LoVo (cell line): ENCODE measurements at places on chromosomes 5 and 9.
A peak's percentile ranks its signal among the peaks of the same experiment; 100 is the strongest.

GRCh38 chr5:138752341-138752950, 779 bp upstream of the CTNNA1 start:
- DNase-seq: peak; percentile 22

- DNase-seq: peak; percentile 8
These were observed 69.0 kb downstream of the MVB12B start for GRCh38 chr9:126395439-126396212.

GRCh38 chr5:66213533-66213932, 69.4 kb downstream of the SREK1 start:
- no peak for DNase-seq

GRCh38 chr5:126016256-126016655, 407.0 kb upstream of the GRAMD2B start:
- no peak for DNase-seq

DNA sequence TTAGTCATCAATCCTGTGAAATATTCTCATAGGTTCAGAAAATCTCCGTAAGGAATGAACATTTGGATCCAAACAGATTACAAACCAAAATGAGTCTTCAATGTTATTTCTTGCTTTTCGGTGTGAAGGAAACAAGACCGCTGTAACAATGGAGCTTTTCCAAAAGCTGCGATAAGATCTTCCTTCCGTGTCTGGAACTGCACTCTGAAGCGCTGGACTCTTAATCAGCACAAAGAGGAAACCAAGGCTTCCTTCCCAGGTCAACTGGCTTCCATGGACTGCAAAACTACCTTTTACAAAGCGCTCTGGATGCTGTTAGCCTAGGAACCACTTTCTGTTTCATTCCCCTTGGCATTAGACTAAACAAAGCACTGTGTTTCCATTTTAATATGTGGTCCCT, 137.9 kb upstream of the BASP1 start:
- DNase-seq: no peak
